ENCODE measurements at places on chromosomes 2 and 18.

GRCh38 chr18:49968644-49969309, 155.4 kb upstream of the ACAA2 start:
- no peak for DNase-seq

DNA sequence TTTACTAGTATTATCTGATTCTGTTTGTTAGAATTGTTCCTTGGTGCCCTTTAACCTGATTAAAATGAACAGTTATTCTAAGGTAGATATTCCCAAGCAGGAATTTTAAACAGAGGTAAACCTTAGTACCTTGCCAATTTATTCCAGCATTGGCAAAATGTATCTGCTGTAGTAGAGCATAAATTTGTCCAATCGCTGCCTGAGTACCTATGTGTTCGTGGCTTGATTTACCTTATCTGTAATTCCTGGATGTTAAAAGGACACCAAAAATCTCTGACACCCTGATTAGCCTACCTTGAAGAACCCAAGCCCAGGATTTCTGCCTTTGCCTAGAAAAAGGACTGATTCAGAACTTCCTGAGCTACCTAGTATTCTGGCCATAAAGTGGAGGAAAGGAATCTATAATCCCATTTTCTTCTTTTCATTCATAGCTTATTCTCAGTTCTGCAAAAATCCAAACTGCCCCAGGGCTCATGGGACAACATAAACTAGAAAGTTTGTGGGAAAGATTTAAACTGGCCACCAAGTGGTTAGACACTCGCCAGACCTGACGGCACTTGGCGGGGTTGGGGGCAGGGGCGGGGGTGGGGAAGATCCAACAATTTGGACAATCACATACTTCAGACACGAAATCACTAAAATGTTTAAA, 16.2 kb upstream of the ZCCHC2 start:
- no peak for DNase-seq

DNA sequence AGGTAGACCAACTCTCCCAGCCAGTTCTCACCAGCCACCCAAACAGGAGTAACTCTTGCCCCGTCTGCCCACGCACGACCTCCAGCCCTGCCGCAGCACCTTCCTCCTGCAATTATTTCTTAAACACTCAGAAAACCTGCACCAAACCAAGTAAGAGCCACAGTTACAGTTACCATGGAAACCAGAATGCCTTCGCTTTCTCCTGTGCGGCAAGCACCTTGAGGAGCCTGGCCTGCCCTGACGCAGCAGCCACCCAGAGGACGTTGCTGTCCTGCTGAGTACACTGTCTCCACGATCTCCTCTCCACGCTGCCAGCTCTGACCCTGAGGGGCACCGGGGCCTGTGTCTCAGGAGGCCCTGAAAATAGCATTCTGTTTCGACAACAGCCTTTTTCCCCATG, 94.3 kb upstream of the SMIM21 start:
- no peak for DNase-seq

- DNase-seq, result no peak
Measured at GRCh38 chr2:172878260-172878659, 142.6 kb downstream of the RAPGEF4 start.

DNA sequence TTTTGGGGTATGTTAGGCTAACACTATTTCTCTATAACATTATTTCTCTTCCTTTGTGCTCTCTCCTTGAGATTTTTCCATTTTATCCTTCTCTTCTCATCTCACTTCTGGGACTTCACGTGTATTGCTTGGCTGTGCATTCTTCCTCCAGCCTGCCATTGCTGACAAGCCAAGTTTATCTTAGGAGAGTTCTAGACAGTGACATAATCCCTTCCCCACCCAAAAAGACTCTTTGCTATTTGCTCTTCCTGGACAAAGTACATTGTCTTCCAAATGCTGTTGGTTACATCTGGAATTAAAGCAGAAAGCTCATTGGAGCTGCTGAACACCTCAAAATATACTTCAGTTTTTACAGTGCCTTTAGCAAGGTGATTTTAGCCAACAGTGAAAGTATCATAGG, 8.9 kb downstream of the TSPYL6 start:
- DNase-seq, result no peak

- DNase-seq, result no peak
Measured at GRCh38 chr18:62033207-62033606, 140.4 kb upstream of the RNF152 start.

- DNase-seq, result no peak
Measured at GRCh38 chr18:48000701-48001100, 70.2 kb upstream of the SMAD2 start.

DNA sequence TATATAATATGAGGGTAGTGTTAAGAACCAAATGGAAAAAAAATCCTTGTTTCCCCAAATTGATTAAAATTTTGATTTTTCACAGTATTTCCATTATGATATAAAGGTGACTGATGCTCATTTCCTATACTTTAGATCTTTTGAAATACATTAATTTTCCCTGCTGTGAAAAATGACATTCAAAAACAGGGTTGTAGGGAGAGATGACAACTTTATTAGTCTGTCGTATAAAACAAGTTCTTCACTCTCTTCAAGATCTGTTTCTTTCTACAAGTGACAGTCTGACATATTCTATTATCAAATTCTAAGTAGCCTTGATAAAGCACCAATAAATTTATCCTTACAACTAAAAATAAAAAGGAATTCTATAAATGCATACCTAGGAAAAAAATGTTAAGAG, 45.3 kb upstream of the VWC2L start:
- no peak for DNase-seq

DNA sequence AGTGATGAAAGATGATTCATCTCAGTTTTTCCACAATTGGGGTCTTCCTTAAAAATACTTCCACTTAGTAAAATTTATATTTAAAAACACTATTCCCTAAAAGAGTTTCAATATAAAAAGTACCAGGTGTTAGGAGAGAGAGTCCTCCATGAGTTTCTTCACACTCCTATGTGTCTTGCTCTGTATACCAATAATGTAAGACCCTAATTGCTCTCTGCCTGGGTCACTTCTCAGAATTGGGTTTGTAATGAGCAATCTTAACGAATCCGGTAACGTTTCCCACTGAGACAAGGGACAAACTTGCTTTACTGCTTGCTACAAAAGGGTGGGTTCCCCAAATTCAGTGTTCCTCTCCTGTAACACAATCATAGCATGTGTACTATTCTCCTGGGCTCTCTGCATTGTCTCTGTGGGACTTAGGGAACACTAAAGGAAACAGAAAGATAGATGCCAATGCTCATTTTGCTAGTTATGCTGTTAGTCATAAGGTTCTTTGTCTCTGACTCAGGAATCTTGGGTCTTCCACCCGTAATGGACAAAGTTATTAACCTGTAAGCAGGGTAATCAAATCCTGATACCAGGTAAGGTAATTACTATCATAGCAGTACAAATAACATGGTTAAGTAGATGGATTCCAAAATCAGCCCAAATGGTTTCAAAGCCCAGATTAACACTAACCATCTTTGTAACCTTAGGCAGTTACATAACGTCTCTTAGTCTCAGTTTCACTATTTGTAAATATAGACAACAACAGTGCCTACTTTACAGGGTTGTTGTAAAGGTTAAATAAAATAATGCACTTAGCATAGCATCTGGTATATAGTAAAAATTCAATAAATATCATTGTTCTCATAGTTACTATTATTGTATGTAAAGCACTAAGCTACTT, 46.3 kb downstream of the ITSN2 start:
- no peak for DNase-seq

DNA sequence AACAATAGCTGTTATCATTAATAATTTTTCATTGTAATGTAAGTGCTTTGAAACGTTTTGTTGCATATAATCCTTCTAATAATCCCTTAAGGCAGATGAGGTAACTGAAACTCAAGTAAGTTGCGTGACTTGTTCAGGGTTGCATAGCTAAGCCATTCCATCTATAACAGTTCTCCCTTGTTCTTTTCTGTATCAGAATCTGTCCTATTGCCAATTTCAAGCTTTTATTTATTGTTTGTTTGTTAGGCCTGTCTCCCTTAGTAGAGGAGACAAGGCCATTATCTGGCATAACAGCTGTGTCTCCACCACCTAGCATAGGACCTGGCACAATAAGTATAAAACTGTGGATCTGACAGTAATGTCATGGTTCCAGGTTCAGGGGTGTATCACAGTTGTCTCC, 19.4 kb downstream of the BABAM2 start:
- no peak for DNase-seq

- no peak for DNase-seq
Measured at GRCh38 chr2:187369471-187369870, 78.6 kb downstream of the CALCRL start.

- DNase-seq, result no peak
Measured at GRCh38 chr2:98372121-98372520, 25.9 kb downstream of the CNGA3 start.

GRCh38 chr2:239260546-239261327, 140.1 kb downstream of the HDAC4 start:
- DNase-seq, result no peak

GRCh38 chr2:231541645-231542044, 11.4 kb upstream of the NMUR1 start:
- DNase-seq, result no peak

GRCh38 chr18:60623331-60623730, 250.8 kb upstream of the MC4R start:
- DNase-seq, result no peak

DNA sequence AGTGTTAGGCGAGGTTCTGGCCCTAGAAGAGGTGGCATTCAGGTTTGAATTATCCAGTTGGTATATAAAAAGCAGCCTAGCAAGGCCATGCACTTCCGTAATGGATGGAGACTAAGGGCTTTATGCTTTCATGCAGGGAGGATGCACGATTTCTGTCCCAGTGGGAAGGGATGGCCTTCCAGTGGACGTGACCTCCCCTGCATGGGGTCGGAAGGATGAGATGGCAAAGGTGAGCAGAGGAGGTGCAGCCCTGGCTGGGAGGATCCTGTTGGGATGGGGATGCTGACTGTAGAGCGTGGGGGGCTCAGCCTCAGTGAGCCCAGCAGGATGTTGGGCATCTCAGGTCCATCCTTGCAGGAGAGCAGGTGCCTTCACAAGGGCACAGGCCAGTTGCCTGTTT, 4.8 kb downstream of the ASB18 start:
- no peak for DNase-seq

- no peak for DNase-seq
Measured at GRCh38 chr2:184589261-184589660, 9.1 kb upstream of the ZNF804A start.

- no peak for DNase-seq
Measured at GRCh38 chr2:119517433-119517832, 6.8 kb downstream of the SCTR start.

GRCh38 chr2:46561731-46562450, 82.5 kb downstream of the TMEM247 start:
- no peak for DNase-seq

DNA sequence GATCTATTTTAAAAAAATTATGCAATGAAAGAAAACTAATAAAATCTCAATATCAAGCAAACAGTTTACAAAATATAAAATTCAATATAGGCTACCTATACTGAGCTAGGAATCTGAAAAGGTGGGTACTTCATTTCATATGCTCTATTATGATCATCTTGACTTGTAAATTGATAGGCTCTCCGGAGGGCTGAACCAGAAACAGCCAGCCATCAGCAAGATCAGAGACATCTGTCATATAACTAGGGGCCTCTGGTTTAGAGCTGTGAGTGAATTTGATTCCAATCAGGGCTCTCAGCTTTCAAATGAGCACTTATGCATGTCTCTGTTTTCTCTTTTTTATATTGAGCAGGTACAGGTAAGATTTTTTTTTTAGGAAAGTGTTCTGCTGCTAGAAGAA, 114.2 kb downstream of the SPHKAP start:
- DNase-seq, result no peak

DNA sequence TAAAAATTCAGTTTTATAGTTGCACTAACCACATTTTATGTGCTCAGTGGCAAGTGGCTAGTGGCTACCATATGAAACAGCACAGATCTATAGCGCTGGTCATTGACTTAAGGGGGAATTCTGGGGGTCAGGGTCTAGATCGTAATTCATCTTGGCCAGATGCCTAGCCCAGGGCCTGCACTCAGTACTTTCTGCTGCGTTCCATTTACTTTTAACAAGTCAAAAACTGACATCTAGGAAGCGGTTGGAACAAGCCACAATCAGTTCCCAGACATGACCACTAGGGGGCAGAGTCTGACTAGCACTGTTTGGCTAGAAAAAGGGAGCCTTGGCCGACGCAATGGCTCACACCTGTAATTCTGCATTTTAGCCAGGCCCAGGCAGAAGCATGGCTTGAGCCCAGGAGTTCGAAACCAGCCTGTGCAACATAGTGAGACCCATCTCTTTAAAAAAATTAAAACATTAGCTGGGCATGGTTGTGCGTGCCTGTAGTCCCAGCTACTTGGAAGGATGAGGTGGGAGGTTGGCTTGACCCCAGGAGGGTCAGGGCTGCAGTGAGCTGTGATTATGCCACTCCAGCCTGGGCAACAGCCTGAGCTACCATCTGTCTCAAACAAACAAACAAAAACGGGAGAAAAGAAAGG, 9.0 kb upstream of the TMBIM1 start:
- DNase-seq, result peak; percentile 76

GRCh38 chr18:31401156-31402025, 24.8 kb downstream of the DSG4 start:
- DNase-seq, result no peak

GRCh38 chr18:65753520-65753919, 2.7 kb downstream of the CDH7 start:
- DNase-seq, result no peak

DNA sequence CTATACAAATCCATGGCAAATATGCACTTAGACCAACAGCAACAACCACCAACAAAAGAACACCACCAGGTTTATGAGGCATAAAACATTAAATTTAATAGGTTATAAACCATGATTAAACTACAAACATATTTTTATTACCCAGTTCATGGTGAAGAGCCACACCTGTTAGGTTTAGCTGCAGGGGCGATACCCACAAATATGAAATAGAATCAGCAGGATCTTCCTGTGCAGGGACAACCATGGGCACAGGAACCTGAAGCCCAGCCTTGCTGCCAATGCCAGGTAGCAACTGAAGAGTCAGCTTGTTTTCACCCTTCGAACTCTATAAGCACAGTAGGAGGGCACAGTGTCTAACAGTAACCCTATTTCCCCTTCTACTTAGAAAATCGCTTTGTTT, 675.0 kb downstream of the SATB2 start:
- no peak for DNase-seq

GRCh38 chr18:8286303-8286702, 322.9 kb upstream of the RAB12 start:
- DNase-seq, result no peak

DNA sequence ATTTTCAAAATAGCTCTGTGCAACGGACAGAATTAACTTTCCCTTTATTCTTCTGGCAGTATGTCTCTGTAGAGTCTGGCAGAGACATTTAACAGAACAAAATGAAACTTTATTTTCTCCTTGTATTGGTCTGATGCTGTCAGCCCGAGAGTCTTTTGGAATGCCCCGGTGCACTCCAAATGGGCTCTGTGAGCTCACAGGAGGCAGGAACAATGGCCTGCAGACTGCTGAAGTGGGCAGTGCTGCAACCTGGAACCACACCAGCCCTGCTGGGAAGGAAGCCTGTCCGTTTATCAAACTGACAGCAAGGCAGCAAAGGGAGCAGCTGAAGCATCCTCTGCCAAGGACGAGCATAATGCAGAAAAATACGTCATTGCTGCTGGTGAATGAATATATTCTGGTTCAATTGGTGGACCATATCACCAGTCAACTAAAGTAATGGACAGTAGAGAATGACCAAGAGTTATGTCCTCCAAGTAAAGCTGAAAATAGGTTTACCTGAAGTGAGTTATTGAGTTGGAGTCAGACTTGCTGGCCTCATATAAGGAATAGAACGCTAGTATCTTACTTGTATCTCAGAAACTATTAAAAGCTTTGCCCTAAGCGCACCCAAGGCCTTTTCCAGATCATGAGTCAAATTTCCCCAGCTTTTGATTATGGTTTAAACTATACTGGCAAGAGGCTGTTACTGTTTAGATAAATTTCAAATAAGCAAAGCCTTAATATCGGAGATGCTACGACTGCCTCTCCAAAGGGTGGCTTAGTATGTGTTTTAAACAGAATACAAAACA, 207.6 kb upstream of the TANK start:
- no peak for DNase-seq
